ENCODE measurements at places on chromosomes 13 and 19.

- DNase-seq: no peak
These were observed 215.1 kb downstream of the RBM26 start for GRCh38 chr13:79190932-79191331.

GRCh38 chr13:26600343-26600742, 42.9 kb downstream of the WASF3 start:
- no peak for DNase-seq

- DNase-seq: no peak
These were observed 30.8 kb downstream of the PRR22 start for GRCh38 chr19:5753743-5754142.

- DNase-seq: no peak
These were observed 50.1 kb upstream of the OBI1 start for GRCh38 chr13:78709028-78709427.

- no peak for DNase-seq
These were observed 3.4 kb upstream of the RPS11 start for GRCh38 chr19:49492573-49493405.

GRCh38 chr13:41589434-41589833, 132.1 kb downstream of the RGCC start:
- no peak for DNase-seq

GRCh38 chr19:51783372-51783771, 11.6 kb upstream of the FPR3 start:
- DNase-seq: no peak

DNA sequence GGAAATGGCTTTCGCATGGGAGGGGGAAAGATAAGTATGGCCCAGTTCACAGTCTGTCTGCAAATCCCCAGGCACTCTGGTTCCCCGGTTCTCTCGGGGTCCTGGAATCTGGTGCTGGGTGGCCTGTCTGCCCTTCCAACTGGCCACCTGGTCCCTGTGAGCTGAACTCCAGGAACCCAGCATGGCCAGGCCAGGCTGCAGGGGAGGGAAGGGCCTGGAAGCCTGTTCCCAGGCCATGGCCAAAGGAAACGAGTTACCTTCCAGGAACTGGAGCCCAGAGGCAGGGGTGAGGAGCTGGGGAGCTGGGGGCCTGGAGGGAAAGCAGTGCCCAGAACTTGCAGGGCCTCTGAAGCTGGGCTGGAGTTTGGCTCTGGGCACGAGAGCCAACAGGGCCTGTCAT, 19.1 kb upstream of the PNMA8C start:
- no peak for DNase-seq

DNA sequence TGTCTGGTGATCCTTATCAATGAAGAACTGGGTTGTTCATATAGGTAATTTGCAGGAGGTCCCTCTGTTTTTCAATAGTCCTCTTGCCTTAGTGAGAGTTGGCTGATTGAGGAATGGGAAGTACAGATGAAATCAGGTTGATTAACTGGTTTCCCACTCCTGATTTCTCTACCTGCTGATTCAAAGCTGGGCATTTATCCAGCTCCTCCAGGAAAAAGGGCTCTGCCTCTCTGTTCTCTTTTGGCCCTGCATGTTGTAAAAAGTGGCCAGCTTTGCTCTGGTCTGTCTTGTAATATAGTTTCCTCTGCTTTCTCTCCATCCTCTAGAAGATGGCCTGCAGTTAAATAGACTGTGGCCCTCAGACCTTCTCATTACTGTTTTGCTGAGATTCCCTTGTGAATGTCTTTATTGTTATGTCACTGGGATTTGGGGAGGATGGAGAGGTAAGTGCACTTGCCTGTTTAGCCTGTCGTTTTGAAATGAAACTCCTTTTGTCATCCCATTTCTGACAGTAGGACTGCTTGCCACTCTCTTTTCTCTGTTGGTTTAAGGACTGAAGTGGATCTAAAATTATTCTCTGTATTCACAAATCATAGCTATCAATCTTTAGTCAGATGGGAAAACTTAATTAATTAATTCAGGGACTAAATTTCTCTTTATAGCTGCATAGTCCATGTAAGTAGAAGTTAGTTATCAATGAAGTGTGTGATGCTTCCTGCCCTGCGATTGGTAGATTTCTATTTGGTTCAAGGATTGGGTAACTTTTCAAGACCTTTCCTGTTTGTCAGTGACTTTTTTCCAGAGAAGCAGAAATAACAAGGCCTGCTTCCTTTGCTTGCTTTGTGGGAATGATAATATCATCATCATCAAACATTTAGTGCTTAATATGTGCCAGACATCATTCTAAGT, 28.5 kb downstream of the GARRE1 start:
- no peak for DNase-seq

- DNase-seq: peak; percentile 96
These were observed 512 bp upstream of the ARHGAP35 start for GRCh38 chr19:46860125-46860845.

GRCh38 chr13:46615888-46616531, 63.0 kb downstream of the LRCH1 start:
- no peak for DNase-seq

DNA sequence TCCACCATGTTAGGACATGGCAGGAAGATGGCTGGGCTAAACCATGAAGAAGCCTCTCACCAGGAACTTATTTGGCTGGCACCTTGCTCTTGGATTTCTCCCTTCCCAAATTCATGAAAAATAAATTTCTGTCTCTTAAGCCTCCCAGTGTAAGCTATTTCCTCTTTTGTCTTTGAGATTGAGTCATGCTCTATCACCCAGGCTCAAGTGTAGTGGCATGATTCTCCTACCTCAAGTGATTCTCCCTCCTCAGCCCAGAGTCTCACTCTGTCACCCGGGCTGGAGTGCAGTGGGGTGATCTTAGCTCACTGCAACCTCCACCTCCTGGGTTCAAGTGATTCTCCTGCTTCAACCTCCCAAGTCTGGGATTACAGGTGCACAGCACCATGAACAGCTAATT, 12.6 kb downstream of the ZNF888 start:
- no peak for DNase-seq

DNA sequence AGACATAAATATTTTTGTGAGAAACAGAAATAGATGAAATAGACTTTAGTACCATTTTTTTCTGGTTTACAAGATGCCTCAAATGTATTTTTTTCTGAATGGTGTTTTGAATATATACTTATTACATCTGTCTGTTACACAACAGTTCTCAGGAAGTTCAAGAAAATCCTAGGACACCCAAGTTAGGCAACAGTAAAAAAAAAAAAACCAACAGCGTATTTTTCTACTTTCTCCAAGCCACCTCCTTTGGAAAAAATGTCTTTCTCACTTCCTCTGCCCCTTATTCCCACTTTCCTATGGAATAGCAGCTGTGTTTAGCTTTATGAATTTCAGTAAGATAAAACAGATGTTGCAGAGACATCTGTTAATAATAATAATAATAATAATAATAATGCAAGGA, 489.6 kb upstream of the KLF12 start:
- DNase-seq: no peak

GRCh38 chr19:39996218-39996810, 546 bp upstream of the ZNF546 start:
- DNase-seq: peak; percentile 11

DNA sequence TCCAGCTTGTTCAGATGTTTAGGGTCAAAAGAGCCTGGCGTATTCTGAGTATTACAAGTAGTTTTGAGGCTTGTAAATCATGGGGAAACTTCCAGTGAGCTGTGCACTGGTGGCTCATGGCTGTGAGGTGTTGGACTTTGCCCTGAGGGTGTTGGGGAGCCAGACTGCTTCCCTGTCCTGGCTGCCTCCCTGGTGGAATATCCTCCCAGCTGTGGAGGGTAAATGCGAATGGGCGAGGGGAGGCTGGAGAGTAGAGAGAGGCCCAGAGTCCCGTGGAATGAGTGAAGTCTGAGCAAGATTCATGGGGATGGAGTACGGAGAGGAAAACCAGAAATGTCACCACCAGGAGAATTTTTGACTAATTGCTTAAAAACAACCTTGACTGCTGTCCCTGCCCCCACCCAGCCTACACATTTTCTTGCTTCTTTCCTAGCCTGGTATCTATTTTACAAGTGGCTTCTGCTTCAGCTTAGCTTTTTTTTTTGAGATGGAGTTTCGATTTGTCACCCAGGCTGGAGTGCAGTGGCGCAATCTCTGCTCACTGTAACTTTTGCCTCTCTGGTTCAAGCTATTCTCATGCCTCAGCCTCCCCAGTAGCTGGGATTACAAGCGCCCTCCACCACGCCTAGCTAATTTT, 3.7 kb downstream of the SNRPA start:
- DNase-seq: no peak

GRCh38 chr19:29320086-29320485, 107.1 kb upstream of the UQCRFS1 start:
- DNase-seq: no peak

DNA sequence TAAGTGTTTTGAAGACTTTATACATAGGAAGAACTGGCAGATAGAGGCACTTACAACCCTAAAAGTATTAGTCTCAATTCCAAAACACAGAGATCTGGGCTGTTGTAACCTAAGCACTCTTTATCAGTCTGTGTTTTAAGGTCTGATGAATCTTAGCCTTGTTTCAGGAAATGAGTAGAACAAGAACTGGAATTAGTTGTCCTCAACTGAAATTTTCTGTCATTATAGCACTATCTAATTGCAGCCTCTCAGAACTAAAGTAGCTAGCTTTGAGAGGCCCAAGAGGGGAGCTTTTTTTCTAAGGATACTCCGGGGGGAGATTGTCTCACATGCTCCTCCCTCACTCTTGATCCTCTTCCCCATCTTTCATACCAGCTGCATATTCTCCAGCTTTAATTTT, 13.1 kb downstream of the HNRNPM start:
- no peak for DNase-seq

- no peak for DNase-seq
These were observed 40.5 kb downstream of the GATAD2A start for GRCh38 chr19:19445911-19446361.

DNA sequence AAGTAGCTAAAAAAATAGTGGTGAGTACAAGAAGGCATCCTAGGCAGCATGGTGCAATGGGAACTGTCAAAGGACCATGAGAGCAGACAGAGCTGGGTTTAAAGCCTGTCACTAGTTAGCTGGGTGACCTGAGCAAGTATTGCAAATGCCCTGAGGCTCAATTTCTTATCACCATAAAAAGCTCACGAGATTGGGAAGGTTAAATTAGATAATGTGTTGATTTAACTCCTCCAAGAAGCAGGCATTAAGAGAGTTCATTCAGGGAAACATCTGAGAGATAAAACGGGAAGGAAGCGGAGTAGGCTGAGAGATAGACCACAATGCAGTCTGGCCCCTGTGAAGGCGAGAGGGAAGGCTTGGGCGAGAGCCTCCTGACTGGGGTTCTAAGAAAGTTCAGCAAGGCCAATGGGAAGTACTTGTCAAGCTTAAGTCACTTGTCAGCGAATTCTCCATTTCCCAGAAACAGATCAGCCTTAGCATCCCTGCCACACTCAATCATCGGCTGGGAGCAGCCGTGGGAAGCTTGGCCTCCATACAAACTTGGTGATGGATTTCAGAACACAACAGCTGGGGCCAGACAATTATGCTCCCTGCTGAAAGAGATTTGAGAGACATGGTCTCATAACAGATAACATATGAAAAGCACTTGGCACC, 105.5 kb downstream of the POU4F1 start:
- no peak for DNase-seq

DNA sequence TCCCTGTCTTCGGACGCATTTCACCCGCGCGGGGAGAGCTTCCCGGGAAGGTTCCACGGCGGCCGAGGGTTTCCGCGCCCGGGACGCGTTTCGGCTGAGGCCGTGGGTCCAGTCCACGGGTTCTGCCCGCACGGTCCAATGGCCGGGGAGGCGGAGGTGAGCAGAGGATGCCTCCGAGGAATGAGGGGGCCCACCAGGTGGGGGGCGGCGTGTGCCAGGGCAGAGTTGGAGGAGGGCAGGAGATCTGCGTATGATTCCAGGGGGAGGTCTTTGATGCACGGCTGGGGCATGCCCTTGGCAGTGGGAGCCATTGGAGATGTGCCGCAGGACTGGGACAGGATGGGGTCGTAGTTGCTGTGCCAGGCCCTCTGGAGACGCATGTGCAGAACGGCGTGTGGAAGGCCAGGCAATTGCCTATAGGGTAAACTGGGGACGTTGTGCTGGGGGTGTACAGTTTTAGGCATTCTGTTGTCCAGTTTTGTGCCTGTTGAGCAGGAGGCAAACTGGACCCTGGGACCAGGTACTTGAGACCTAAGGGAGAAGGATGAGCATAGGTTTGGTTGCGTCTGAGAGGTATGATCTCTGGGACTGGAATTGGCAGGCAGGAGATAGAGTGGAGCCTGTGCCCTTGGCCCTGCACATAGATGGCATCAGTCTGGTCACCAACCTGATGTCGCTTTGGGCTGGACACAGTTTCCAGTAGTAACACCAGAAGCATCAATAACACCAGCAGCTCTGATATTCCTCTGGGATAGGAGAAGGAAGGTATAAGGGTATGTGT, 751 bp downstream of the ZNF584 start:
- DNase-seq: no peak

- DNase-seq: no peak
These were observed 254.8 kb downstream of the DCT start for GRCh38 chr13:94224670-94225069.

DNA sequence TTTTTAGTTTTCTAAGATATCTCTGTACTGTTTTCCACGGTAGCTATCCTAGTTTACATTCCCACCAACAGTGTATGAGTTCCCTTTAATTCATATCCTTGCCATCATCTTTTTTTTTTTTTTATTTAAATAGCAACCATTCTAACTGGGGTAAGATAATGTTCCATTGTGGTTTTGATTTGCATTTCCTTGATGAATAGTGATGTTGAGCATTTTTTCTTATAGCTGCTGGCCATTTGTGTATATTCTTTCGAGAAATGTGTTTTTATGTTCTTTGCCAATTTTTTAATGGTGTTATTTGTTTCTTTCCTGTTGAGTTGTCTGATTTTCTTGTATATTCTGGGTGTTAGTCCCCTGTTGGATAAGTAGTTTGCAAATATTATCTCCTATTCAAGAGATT, 454.8 kb downstream of the DACH1 start:
- DNase-seq: no peak

DNA sequence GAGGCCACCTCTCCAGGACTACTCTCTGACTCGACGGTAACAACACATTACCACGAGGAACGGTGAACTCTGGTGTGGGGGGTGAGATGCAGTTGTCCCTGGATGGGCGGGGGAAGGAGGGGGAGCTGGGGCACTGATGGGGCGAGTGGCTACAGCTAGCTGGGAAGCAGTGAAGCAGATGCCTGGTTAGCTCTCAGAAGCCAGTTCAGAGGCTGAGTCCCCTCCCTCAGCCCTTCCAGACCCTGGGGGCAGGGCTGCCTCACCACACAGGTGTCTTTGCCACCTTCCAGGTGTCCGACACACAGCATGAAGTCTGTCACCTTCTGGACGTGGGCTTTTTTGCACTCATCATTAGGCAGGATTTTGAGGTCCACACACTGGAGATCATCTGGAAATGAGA, 4.0 kb downstream of the KLK1 start:
- DNase-seq: no peak

DNA sequence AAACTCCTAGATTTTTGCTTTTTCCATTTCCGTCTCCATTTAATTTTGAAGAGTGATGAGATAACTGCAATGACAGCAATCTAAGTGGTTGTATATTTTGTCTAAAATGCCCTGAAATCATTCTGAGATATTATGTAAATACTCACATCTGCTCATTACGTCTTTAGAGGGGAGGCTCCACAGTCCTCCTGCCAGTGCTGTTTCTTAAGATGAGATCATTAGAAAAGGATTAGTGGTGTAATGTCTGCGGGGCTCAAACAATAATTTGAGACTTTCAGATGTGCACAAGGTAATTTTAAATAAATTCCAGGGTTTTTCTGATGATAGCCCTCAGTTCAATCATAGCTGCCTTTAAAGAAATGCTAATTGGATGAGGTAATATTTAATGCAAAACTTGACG, 437.9 kb downstream of the FOXO1 start:
- DNase-seq: no peak
